Activated T-helper 2 cell treated with anti-CD3 and anti-CD28 coated beads, Interferon-gamma antibody, Interleukin-2, Interleukin-4, amounts not matched to agents 10 μg/mL and 5 μg/mL and 100 μg/mL, durations not matched to agents 14 hours and 24 hours and 36 hours (primary cell): ENCODE measurements at places on chromosomes 16 and 17. TPM values are rescaled to one million over a fixed set of nuclear protein-coding genes. Genes with fewer than 3 reads are reported as not detected.

DNA sequence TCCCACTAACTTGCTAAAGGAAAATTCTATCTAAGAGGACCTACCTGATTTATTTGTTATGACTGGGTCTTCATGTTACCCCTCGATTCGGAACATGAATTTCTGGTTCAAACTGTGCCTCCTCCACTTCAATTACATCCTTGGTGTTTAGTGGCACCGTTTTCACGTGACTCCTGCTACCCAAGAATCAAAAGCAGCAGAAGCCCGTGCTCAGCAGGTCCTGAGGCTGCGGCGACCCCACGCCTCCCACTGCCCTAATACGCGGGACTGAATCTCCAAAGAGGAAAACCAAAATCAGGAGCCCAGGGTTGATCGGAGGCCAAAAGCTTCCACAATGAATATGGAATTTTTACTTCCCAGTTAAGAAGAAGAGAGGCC, 94.0 kb upstream of the METRNL start:
- no peak for DNase-seq
- H3K27ac ChIP-seq = no peak overlapping the region
- H3K36me3 ChIP-seq = peaks cover 30% of the 10 kb centered on the region
- peaks cover 32% of the 10 kb centered on the region for H3K4me1 ChIP-seq

DNA sequence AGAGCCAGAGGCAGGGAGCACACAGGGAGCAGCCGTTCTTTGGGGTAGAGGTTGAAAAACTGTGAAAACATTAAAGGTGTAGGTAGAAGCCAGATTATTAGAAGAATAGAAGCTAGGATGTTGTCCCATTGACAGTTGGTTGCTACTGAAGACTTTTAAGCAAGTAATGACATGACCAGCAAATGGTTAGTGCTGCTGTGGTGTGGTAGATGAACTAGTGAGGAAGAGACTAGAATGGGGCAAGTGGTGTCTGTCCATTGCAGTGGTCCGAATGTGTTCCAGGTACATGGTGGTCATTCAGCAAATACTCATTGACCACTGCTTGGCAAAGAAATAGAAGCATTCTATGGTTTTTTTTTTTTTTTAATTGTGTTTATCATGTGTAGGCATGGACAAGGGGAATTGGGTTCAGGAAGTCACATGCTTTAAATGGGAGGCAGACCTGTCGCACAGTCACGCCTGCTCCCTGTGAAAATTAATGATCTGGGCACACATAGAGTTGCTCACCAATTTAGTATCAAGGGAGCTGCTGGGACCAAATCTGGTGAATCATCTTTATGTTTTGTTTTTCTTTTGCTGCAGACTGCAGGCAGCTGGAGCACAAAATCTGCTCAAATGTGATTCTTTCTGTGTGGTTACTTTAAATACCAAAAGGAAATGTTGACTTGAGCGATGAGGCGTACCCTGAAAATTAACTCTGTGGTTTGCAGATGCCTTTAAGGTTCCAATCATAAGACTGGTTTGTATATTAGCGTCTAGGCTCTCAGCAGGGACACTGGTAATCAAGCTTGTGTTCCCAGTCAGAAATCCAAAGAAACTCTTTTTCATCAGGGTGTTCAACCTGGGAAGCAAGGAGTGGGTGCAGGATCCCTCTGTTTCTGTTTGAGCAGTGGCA, 30.7 kb downstream of the YPEL2 start:
- peaks cover 65% of the 10 kb centered on the region for H3K4me1 ChIP-seq
- peak overlapping the region; percentile 95 for H3K27ac ChIP-seq
- DNase-seq = peak; percentile 49
- H3K4me3 ChIP-seq = peak overlapping the region; percentile 72
- H3K27me3 ChIP-seq = no peaks in the 10 kb centered on the region

DNA sequence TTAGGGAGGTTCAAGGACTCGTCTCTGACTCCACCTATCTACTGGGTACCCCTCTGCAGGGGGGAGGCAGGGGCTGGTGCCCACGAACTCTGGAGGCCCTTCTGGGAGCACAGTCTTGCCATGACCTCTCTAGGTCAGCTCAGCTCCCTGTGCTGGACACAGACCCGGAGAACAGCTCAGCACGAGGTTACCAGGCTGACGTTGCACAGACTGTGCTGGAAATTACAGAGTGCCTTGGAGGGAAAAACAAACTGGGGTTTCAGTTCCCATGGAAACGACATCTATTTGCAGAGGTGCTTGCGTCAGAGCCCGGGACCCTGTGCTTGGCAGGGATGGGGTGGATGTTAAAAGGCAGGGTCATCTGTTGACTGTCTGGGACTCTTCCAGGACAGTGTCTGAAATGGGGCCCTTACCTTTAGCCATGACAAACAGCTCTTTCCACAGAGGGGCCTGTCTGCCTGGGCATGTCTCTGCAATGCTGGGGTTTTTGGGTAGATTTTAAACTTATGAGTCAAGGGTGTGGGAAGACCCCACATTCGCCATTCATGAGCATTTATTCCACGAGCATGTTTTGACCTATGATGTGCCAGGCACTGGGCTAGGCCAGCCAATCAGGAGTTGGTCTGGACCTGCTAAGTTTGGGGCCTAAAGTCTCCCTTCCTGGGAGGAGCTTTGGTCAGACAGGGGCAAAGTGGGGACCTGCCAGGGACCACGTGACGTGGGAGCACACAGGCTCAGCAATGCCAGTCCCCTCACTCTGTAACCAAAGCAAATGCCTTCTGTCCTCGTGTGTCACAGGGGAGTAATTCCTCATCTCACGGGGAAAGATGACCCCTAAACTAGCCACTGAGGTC, 22.5 kb downstream of the CCR7 start:
- H3K4me1 ChIP-seq = peaks cover 68% of the 10 kb centered on the region
- no peak for DNase-seq
- peak overlapping the region; percentile 94 for H3K27ac ChIP-seq
- peaks cover 3% of the 10 kb centered on the region for H3K36me3 ChIP-seq

GRCh38 chr17:65515959-65516948, 45.2 kb downstream of the AXIN2 start:
- no peak overlapping the region for H3K4me3 ChIP-seq
- H3K27ac ChIP-seq = no peak overlapping the region
- H3K4me1 ChIP-seq = peaks cover 12% of the 10 kb centered on the region
- peaks cover 40% of the 10 kb centered on the region for H3K27me3 ChIP-seq
- H3K36me3 ChIP-seq = no peaks in the 10 kb centered on the region

DNA sequence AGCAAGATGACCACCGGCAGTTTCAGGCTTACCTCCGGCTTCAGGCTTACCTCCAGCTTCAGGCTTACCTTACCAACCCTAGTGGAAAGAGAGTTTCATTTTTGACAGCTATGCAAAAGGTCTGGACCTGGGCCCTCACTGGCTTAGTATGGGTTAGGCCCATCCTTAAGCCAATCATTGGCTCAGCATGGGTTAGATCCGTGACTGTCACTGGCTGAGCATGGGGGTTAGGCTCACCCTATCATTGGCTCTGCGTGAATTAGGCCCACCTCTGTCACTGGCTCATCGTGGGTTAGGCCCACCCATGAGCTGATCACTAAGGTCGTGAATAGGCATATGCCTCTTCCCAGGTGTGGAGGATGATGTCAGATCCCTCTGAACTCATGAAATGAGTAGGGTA, 8.1 kb downstream of the NDE1 start:
- no peaks in the 10 kb centered on the region for H3K27me3 ChIP-seq
- H3K27ac ChIP-seq = no peak overlapping the region
- H3K4me1 ChIP-seq = peaks cover 26% of the 10 kb centered on the region
- no peak overlapping the region for H3K4me3 ChIP-seq
- peaks cover 57% of the 10 kb centered on the region for H3K36me3 ChIP-seq

GRCh38 chr17:82679586-82680465, 18.7 kb downstream of the RAB40B start:
- H3K27me3 ChIP-seq = no peaks in the 10 kb centered on the region
- H3K27ac ChIP-seq = no peak overlapping the region
- DNase-seq = no peak
- H3K4me1 ChIP-seq = no peaks in the 10 kb centered on the region
- H3K36me3 ChIP-seq = no peaks in the 10 kb centered on the region

DNA sequence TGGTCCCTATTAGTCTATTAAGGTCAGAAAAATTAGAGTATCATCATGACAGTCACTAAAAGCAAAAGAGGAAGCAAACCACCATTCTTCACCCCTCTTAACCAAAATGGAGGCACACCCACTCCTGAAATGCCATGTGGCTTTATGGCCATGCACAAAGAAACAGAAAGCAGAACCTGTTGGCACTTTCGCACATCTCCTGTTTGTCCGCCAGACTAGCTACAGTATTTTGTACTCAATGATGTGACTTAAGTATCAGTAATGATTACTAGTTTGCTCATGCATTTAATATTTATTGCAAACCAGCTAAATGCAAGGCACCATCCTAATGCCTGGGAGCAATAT, 70.2 kb upstream of the GNAO1 start:
- H3K4me3 ChIP-seq = no peak overlapping the region
- H3K4me1 ChIP-seq = no peaks in the 10 kb centered on the region
- H3K36me3 ChIP-seq = no peaks in the 10 kb centered on the region
- DNase-seq = no peak
- H3K27ac ChIP-seq = no peak overlapping the region
- peaks cover 25% of the 10 kb centered on the region for H3K27me3 ChIP-seq

GRCh38 chr16:87715658-87716057, 50.1 kb downstream of the KLHDC4 start:
- DNase-seq = no peak
- H3K4me1 ChIP-seq = peaks cover 4% of the 10 kb centered on the region
- H3K4me3 ChIP-seq = no peak overlapping the region
- H3K27ac ChIP-seq = no peak overlapping the region

DNA sequence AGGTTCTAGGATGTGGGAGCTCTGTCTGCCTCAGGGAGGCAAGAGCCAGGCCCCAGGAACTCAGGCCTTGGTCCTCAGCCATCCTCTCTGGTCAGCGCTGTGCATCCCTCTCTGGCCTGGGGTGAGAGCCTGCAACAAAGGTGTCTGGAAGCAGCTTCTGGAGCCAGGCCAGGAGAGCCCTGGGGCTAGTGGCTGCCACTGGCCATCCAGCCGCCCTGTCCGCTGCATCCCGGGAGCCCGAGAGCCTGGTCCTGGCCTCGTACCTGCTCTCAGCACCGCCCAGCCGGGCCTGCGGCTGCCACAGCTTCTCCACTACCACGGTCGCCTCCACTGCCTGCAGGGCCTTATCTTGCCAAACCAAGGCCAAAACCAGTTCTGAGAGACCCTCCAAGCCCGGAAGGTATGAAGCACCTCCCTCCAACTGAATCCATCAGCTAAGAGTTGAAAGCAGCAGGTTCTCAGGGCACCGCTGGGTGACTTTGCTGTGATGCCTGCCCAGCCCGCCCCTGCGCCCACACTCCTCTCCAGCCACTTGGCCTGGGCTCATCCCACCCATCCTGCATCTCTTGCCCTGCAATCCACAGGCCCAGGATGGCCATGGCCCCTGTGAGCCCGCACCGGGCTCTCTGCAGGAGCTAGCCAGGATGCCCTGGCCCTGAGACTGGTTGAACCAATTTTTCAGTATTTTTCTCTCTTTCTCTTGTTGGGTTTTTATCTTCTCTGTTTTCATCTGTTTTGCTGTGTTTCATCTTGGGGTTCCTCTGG, 85.7 kb downstream of the AMFR start:
- H3K4me1 ChIP-seq = no peaks in the 10 kb centered on the region
- DNase-seq = no peak
- no peak overlapping the region for H3K27ac ChIP-seq
- no peaks in the 10 kb centered on the region for H3K27me3 ChIP-seq
- H3K4me3 ChIP-seq = no peak overlapping the region
- H3K36me3 ChIP-seq = no peaks in the 10 kb centered on the region

GRCh38 chr16:50066482-50067289, 916 bp downstream of the HEATR3 start:
- peak overlapping the region; percentile 86 for H3K27ac ChIP-seq
- peak overlapping the region; percentile 87 for H3K4me3 ChIP-seq
- DNase-seq = no peak
- H3K27me3 ChIP-seq = no peaks in the 10 kb centered on the region

GRCh38 chr16:450385-450784, 24.9 kb downstream of the RAB11FIP3 start:
- H3K4me3 ChIP-seq = no peak overlapping the region
- DNase-seq = no peak
- H3K27me3 ChIP-seq = no peaks in the 10 kb centered on the region
- H3K27ac ChIP-seq = no peak overlapping the region
- no peaks in the 10 kb centered on the region for H3K36me3 ChIP-seq

DNA sequence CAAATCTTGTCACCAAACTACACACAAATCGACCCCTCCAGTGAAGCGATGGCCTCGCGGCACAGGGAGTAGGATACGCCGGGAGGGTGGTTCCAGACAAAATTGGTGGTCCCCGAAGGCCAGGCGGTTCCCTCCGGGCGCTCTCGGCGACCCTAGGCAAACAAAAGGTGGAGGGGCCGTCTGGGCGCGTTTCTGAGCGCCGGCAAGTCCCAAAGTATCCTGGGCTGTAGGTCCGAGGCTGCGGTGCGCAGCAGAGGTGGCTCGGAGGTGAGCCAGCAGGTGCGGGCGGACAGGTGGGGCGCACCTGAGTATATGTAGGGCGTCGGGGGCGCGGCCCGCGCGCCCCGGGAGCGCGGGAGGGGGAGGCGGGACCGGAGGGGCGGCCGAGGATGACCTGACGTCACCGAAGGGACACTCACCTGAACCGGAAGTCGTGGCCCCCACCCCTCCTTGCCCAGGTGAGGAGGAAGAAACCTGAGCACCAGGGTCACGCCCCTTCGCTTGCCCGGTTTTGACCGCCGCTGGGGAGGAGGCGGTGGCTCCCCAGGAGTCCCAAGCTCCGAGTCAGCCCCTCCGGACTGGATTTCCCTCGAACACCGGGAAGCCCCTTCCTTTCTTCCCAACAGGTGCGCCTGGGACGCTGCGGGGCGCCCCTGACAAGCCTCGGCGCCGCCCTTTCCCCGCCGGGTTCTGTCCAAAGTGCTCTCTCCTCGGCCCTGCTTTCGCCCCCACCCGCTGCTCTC, at the start of gene CLDN7:
Gene CLDN7 (minus strand): TSS at position 287 of the 743 bp plus-strand sequence. CDS start 435 bp downstream, outside the sequence.
- peak within 1 kb of the TSS; percentile 55 for H3K27ac ChIP-seq
- H3K27me3 ChIP-seq = peaks cover 29% of the 10 kb centered on the region
- peaks cover 16% of the 10 kb centered on the region for H3K4me1 ChIP-seq

DNA sequence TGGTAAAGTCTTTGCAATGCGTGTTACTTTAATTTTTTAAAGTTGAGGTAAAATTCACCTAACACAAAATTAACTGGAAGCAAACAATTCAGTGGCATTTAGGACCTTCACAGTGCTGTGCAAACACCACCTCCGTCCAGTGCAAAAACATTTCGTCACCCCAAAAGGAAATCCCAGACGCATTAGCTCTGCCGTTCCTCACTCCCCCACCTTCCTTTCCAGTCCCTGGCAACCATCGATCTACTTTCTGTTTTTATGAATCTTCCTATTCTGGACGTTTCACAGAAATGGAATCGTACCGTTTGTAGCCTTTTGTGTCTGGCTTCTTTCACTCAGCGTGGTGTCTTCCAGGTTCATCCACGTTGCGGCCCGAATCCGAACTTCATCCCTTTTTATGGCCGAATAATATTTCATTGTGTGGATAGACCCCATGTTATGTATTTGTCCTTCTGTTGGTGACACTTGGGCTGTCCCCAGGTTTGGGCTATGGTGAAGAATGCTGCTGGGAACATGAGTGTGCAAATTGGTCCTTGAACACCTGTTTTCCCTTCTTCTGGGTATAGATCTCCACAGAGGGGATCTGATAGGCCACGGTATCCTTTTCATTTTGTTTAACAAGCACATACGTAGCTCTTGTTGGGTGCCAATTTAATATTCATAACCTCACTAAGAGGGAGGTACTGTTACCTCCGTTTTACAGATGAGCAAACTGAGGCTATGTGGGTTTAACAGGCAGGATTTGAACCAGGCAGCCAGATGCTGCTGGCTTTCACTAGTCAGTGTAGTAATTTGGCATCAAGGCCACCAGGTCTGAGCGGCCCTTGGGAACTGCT, 232.0 kb upstream of the GSE1 start:
- no peaks in the 10 kb centered on the region for H3K4me1 ChIP-seq
- no peak for DNase-seq
- no peak overlapping the region for H3K4me3 ChIP-seq
- H3K36me3 ChIP-seq = no peaks in the 10 kb centered on the region

Gene MYCBPAP
- 3.1 and 4.4 TPM in 2 replicates for total RNA-seq

Gene DPEP2
- total RNA-seq = 3.7 and 4.3 TPM in 2 replicates

Gene MT1M
- total RNA-seq = not detected in 2 replicates

Gene HSD17B1
- total RNA-seq = 0.91 and 1.4 TPM in 2 replicates

Gene SPECC1
- total RNA-seq = 4.7 and 6.8 TPM in 2 replicates

Gene PERCC1
- total RNA-seq = not detected in 2 replicates
